Stimulated activated CD4-positive, alpha-beta T cell treated with anti-CD3 and anti-CD28 coated beads, Interleukin-4, amount 100 ng/mL, for 48 hours (primary cell): ENCODE measurements at places on chromosomes 4 and X.

- no peak for DNase-seq
Measured at GRCh38 chr4:118270492-118270891, 82.3 kb downstream of the PRSS12 start.

DNA sequence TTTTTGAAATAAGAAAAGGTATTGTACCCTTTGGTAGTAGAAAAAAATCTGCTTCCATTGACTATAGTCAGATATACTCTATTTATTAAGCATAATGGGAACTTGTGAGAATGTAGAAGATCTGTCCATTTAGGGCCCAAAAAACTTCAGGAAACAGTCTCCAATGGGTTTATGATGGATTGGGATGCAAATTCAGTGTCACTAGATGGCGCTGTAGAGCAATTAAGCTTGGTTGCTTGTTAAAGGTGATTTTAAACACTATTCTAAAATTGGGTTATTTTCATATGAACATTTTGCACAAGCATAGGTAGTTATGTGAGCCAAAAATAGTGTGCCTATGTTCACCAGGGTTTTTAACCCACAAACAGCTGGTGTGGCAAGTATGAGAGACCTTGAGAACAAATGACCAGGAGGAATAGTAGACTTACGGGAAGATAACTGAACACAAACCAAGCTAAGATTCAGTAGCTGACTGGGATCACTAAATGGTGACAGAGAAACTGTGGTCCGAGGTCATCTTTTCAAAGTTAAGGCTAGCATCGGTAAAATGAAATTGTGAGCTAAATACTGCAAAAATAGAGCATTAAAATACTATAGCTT, 80.3 kb upstream of the LSM6 start:
- peak; percentile 13 for DNase-seq

DNA sequence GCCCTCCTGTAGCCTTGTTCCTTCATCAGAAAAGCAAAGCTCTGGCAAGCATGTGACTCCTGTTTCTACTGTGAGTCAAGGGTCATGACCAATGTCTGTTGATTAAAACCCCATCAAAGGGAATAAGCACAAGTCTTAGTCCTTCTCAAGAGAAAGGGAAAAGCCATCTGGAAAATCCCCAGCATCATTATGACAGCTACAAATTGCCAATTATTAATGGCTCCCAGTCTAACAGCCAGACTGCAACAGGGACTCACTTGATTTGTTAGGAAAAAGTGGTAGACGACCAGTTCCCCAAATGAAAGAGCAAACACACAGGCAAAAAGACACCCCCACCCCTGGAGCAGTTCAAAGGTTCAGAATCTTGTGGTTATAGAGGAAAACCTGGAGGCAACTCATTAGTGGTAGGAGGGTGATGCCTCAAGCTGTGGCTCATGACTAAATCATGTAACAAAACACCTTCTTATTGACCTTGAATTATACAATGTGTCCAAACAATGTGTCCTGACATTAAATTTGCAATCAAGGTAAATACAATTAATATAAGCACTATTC, 315.7 kb downstream of the HNRNPD start:
- no peak for DNase-seq

- DNase-seq = peak; percentile 48
Measured at GRCh38 chrX:119690921-119691716, 1.8 kb downstream of the SEPTIN6 start.

DNA sequence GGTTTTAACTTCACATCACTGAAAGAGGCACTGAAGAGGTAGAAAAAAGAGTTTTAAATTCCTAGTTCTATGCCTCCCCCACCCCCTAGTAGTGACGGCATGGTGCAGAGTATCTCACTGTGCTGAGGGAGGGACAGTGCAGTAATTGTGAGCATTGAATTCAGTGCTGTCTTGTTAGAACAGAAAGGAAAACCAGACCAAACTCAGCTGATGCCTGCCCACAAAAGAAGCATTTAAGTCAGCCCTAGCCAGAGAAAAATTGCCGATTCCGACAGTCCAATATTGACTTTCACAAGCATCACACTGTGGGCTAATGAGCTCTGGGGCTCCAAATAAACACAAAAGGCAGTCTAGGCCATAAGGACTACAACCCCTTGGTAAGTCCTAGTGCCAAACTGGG, 417.7 kb downstream of the AR start:
- DNase-seq = no peak

GRCh38 chr4:181319629-181320028, 923.6 kb upstream of the TENM3 start:
- no peak for DNase-seq

DNA sequence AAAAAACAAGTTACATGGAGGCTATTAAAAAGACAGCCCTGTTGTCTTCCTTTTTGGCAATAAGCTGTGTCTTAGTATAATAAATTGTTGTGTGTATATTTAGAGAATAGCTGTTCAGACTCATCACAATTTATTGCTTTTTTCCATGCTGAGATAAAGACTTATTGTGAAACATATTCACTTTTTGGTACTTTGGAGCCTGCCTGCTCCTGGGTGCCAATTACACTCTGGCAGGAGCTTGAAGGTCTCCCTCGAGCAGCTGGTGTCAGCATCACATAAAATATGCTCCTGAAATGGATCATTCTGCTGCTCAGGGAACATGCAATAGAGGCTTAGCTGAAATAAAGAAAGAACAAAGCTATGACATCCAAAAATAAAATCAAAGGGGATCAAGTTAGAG, 211.6 kb upstream of the DKK2 start:
- DNase-seq = no peak

DNA sequence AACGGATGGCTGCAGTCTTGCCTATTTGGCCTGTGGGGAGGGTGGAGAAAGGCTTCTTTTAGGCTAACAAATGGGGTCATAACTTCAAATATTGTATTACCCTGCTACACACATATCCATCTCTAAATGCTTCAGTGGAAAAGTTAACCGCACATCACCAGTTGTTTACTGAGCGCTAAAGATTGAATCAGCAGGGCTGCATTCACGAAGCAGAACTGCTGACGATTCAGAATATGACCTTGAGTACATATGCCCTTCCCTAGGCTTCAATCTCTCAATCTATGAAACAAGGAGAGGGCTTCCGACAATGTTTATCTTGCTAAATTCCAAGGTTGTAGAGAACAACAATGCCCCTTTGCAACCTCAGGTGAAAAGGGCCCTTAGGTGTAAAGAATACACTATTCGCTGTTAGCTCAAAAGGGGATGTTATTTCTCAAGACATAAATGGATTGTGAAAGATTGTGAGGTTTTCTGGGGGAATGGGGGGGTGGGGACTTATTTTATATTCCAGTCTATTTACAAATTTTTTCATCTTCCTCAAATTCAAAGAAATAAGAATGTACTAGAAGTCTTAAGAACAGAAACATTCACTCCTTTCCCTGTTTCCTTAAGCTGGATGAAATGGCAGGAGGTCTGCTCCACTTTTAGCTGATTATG, 2.6 kb upstream of the ATP6AP2 start:
- no peak for DNase-seq

- DNase-seq = no peak
Measured at GRCh38 chr4:169428376-169428775, 157.6 kb upstream of the SH3RF1 start.

GRCh38 chr4:109629775-109630174, 69.7 kb downstream of the MCUB start:
- DNase-seq = no peak

DNA sequence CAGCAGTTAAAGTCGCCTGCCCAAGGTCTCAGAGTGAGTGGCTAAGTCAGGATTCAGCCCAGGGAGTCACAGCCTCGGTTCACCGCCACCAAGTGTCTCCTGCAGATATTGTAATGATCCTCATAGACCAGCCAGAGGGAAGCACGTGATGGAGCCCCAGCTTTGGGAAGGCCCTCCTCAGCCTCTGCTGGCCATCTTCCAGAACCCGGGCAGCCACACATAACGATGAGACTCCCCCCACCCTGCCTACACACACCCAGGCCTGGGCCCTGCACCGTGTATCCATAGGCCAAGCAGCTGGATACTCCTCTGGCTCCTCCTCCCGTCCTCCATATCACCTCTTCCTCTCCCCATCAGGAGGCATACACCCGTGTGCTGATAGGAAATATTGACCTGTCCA, 19.6 kb upstream of the SASH3 start:
- no peak for DNase-seq

GRCh38 chrX:104566681-104567501, 892 bp downstream of the IL1RAPL2 start:
- DNase-seq = no peak

- no peak for DNase-seq
Measured at GRCh38 chr4:141757287-141757686, 120.9 kb downstream of the IL15 start.

DNA sequence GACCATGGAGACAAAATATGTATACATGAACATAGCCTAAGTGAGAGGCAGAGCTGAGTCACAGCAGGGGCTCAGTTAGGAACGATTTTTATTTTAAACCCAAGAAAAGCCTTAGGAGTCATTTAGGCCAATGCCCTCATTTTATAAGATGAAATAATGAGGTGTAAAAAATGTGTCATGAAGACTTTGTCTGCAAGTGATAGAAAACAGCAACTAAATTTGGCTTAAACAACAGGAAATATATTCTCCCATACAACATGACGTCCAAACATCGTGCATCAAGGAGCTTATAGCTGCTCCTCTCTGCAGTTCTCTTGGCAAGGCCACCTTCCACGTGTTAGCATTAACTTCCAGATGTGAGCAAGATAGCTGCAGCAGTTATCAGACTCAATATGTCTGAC, 16.8 kb downstream of the SCFD2 start:
- DNase-seq = no peak

GRCh38 chr4:177455561-177455970, 13.3 kb upstream of the AGA start:
- no peak for DNase-seq

DNA sequence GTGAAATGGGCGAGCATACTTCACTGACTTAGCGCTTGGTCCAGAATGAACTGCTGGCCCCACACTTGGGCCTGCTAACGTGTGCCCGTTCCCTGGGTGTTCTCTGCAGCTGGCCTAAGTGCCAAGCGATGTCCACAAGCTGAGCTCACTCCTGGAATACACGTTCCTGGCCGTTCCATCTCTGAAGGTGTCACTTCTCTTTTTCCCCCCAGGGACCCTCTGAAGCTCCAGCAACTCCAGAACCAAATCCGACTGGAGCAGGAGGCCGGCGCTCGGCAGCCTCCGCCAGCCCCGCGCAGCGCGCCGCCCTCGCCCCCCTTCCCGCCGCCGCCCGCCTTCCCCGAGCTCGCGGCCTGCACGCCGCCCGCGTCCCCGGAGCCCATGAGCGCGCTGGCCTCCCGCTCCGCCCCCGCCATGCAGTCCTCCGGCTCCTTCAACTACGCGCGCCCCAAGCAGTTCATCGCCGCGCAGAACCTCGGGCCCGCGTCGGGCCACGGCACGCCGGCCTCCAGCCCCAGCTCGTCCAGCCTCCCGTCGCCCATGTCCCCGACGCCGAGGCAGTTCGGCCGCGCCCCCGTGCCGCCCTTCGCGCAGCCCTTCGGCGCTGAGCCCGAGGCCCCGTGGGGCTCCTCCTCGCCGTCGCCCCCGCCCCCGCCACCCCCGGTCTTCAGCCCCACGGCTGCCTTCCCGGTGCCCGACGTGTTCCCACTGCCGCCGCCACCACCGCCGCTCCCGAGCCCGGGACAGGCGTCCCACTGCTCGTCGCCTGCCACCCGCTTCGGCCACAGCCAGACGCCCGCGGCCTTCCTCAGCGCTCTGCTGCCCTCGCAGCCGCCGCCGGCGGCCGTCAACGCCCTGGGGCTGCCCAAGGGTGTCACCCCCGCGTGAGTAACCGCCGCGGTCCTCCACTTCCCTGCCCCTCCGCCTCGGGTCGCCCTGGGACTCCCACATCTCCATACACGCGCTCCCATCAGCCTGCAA, 132.3 kb downstream of the CBR4 start:
- no peak for DNase-seq

DNA sequence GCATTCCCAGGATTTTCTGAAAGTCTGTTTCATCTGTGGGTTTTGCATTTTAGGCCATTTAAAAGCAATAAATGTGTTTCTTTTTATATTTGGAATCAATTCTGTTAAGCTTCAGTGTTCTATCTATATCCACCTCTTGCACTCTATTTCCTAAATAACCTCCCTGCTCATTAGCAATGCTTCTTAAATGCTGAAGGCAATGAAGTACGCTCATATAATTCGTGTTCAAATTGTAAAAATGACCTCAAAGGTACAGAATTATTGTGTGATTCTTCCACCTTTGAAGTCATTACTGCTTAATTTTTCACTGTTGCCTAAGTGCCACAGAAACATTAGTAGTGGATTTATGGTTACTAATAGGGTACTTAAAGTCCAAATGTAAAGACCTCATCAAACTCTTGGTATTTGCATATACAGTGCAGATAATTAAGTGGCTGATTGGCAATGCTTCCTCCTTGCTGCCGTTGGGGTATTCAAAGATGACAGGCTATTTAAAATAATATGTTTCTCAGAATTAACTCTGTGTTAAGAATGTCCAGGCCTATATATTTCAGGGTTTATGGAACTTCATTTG, 730.8 kb downstream of the TECRL start:
- no peak for DNase-seq

- DNase-seq = no peak
Measured at GRCh38 chrX:38304010-38304409, 23.3 kb downstream of the RPGR start.

DNA sequence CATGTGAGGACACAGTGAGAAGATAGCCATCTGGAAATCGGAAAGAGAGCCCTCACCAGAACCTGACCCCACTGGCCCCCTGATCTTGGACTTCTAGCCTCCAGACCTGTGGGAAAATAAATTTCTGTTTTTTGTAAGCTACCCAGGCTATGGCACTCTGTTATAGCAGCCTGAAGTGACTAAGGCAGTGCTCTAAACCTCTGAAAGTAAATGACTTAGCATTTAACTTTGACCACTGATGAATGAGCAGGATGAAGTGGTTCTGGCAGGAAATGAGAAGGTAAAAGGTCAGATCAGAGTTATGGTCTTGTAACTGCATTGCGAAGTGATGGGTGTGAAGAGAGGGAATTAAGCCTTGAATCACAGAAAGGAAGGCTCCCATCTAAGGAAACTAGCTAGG, 17.0 kb downstream of the GPAT3 start:
- DNase-seq = no peak

- no peak for DNase-seq
Measured at GRCh38 chr4:149784018-149784417, 31.6 kb downstream of the IQCM start.

DNA sequence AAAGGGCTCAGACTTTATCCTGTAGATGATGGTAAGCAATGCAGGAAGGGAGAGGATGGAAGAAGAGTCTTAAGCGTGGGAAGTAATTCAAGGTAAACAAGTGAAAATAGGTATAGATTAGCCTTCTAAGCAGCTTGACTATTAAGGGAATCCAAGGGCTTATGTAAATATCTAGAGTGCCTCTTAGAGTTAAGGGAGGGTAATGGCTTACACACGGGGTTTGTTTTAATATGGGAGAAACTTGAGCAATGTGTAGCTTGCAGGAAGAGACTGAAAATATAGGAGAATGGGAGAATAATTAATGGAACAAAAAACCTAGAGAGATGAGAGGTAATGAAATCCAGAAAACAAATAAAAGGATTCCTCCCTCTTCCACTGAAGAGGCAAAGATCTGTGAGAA, 12.8 kb upstream of the SAP30 start:
- DNase-seq = no peak

DNA sequence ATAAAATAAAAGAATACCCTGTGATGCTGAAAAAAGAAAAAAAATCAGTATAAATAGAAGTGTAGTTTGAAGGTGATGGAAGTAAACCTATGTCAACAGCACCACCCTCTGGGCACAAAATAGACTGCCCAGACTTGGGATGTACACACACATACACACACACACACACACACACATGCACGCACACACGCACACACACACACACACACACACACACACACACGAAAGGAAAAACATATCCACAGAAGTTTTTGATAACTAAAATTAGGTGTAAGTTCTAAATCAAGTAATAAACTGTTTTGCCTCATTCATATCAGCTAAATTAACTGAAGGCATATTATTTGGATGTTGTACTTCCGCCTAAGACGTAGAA, 40.5 kb downstream of the ANXA5 start:
- peak; percentile 7 for DNase-seq
